ENCODE measurements at places on chromosomes 12 and 14.
A peak's percentile ranks its signal among the peaks of the same experiment; 100 is the strongest.

DNA sequence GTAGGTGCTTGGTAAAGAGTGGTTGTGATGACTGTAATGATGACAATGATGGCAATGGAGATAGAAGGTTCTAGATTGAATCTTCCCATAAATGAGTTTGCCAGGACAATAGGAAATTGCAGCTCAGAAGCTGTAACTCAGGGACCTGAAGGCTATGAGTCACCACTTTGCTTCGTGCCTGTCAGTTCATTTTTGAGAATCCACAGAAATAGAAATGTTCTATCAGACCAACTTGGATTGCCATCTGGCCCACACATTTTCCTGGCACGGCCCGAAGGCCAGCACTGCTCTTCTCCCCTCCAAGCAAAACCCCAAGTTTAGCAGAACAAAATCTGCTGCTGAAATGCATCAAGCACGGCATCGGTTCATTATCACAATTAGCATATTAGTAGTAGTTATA, 1127.0 kb downstream of the BCL11B start:
- peak; percentile 98 for DNase-seq

DNA sequence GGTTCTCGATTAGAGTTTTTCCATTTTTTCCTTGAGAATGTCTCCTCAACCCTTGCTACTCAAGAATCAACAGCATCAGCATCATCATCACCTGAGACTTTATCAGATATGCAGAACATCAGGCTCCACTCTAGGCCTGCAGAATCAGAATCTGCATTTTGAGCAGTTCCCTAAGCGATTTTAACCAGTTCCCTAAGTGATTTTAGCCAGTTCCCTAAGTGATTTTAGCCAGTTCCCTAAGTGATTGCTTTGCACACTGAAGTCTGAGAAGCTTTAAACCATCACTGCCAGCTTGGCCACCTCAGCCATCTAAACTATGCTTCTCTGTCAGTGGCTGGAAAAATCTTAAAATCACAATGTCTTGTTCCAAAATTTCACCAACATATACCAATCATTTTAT, 29.4 kb upstream of the SLC38A1 start:
- no peak for DNase-seq

- DNase-seq = no peak
These were observed 23.1 kb upstream of the SMUG1 start for GRCh38 chr12:54211920-54212319.

GRCh38 chr14:61262082-61262481, 19.1 kb downstream of the TMEM30B start:
- DNase-seq = no peak

DNA sequence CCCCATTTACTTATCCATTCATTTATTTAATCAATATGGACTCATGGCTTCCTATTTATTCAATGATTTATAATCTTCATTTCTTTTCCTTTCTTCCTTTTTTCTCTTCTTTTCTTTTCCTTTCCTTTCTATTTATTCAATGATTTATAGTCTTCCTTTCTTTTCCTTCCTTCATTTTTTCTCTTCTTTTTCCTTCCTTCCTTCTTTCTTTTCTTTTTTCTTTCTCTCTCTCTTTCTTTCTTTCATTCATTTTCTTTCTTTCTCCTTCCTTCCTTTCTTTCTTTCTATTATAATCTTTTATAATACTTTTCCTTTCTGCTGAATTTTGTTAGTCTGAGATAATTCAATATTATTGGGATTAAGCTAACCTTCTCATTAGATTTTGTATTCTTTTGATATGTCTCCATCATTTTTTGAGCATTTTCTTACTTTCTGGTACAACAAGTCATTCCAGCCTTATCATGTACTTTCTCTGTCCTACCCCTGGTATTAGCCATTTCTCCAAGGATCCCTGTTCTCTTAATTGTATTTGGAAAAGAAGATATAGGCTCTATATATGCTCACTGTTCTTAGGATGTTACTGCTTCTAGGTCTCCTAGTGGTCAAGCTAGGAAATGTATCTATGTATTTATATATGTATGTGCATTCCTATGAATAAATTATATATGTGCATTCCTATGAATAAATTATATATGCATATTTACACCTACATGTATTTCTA, 12.1 kb downstream of the LACRT start:
- DNase-seq = no peak

- DNase-seq = no peak
These were observed 166.7 kb upstream of the SYT1 start for GRCh38 chr12:78697817-78698415.

GRCh38 chr12:100229036-100229635, 28.5 kb downstream of the ACTR6 start:
- DNase-seq = peak; percentile 10

DNA sequence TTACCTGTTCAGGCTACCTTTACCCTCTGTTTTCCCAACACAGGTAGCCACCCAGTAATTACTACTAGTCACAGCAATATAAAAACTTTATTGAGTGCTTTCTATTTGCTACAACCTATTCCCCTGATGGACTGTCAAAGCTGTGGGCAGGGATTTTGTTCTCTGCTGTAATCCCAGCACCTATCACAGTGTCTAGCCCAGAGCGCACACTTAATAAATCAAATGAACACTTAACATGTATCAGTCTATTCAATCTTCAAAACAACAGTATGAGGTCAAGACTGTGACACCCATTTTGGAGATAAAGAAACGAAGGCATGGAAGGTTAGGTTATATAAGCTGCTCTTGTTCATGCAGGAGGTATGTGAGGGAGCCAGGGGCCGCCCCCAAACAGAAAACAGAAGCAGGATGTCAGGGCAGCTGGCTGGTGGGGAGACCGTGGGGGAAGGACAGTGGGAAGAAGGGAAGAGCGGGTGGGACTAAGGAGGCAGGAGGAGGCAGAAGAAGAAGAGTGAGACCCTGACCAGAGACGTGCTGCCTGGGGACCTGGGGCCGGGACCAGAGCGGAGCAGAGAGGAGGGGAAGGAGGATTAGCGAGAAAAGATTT, 1.7 kb downstream of the TNFRSF1A start:
- DNase-seq = no peak

GRCh38 chr14:68016255-68016914, 196.8 kb downstream of the RAD51B start:
- no peak for DNase-seq

DNA sequence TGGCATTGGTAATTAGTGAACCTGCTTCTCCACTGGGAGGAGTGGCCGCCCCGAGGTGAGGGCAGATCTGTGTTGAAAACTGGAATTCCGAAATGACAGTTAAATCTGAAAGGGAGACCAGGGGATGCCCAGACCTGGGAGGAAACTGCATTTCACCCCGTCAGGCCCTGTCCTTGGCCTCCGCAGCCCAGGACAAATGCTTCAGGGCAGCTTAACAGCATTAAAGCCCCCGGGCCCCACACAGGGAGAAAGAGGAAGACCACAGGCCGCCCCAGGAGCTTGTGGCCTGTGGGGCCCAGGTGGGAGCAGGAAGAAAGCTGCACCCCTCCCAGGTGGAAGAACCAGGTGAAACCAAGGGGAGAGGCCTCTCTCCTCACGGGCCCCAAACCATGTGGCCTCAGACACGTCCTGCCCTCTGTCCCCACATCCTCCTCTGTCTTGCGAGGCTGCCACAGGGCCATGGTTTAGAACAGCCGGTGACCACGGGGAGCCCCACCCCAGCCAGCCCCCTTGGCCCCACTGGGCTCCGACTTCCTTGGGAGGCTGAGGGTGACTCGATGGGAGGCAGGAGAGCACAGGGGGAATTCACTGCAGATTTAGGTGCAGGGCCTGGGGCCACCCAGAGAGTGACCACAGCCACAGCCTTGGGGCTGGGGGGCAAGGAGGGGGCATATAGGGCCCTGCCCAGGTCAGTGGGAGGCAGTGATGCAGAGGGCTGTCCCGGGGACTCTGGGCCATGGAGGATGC, 265.4 kb downstream of the ADGRD1 start:
- no peak for DNase-seq

DNA sequence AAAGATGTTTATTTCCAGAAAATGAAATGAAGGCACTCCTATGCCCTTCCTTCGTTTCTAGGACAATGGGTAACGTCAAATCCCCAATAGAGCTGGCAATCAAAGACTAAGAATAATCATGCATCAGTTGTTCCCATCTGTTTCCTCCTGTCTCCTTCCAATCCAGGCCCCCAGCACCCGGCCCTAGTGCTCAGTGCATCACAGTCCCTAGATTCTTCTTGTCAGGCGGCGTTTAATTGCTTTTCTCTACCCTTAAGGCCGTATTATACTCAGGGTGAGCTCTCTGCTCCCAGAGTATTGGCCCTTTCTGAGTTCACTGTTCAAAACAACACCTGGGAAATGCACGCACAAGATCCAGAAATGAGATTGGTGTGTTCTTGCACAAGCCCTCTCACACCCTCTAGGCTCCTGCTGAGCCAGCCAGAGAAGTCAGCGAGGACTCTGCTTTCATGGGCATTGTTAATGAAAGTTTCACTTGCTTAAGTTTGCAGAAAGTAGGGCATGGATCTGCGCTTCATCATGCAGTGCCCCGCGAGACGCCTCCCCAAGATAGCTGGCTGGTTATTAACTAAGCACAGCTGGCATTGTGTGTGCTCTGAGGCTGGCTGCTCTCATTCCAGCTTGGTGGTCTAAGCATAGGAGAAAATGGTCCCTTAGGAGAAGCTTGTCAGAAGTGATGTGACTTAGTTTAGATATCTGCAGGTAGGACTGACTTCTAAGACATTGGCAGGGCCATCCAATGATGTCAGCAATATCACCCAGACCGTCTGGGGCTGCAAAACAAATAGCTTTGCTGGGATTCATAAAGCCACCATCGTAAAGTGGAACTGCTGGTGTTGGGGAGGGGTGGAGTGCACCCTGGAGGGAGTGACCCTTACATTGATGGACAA, 28.7 kb downstream of the CRACR2A start:
- peak; percentile 12 for DNase-seq

- no peak for DNase-seq
These were observed 22.6 kb downstream of the EPYC start for GRCh38 chr12:90982170-90982569.

DNA sequence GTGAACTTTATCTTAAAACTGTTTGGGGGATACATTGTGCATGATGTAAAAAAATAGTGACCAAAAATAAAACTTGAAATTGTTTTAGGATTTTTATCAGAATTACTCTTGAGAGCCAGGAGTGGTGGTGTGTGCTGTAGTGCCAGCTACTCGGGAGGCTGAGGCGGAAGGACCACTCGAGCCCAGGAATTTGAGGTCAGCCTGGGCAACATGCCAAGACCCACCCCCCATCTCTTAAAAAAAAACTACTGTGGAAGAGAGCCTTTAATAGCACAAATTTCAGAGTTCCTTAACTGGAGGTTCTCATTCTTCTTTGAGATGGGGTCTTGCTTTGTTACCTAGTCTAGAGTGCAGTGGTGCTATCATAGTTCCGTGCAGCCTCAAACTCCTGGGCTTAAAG, 21.5 kb downstream of the CPSF2 start:
- DNase-seq = no peak

DNA sequence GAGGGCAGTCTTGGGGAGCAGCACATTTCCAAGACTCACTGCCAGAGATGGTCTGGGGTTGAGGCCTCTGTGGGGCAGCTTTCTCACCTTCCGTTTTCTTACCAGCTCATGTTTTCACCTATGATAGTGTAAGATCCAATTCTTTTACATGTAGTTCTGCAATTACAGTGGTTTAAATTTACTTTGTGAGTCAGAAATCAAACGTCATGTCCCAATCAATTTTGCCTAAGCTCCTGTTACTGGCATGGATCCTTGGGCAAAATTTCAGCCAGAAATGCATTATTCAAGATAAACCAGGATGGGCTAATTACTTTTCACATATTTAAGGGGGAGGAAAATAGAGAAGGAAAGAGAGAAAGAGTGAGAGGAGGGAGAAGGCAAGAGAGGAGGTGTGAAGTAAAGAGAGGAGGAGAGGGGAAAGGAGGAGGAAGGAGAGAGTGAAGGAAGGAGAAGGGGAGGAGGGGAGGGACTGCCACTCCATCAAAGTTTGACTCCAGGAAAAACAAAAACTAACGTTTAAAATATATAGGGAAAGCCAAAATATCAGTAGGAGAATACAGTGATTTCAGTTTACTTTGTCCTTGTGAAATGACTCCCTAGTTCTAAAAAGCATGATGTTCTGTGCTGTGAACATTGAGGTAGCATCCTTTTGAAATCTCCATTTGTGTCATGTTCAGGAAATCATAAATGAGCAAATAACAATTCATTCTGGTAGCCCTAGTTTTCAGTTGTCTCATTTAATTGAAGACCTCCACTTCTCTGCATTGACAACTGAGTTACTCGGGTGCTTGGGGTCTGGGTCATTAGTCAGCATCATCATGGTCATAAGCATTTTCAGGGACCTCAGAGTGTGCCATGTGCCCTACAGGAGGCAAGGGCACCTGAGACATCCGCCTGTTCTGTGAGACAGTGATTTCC, 3.0 kb downstream of the BMAL2 start:
- no peak for DNase-seq

DNA sequence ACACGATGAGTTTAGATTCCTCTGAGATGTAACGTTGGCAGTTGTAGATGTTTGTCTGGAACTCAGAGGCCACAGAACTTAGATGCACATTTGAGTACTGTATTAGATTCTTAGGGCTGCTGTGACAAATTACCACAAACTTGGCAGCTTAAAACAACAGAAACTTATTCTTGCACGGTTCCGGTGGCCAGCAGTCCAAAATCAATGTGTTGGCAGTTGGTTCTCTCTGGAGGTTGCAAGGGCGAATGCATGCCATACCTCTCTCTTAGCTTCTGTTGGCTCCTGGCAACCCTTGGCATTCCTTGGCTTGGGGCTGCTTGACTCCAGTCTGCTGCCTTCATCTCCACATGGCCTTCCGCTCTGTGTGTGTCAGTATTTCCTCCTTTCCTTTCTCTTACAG, 118.9 kb downstream of the C12orf75 start:
- no peak for DNase-seq

DNA sequence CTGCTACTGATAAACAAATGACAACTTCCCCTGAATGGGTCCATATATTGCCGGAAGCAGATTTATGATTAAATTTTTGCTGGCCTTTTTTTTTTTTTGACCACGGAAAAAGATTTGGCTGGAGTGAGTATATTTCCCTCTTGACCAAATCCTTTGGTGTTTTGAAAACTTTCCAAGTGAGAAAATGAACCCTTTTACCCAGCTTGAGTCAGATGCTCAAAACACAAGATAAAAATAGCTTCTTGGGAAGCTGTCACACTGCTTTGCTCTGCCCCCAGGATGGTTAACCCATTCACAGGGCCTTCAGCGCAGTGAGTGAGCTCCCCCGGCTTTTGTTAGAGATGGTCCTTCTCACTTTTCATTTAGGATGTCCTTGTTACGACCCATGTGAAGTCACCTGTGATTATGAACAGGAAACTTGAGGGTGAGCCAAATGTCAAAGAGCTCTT, 224.3 kb downstream of the PELI2 start:
- peak; percentile 66 for DNase-seq

- no peak for DNase-seq
These were observed 665.2 kb upstream of the FLRT2 start for GRCh38 chr14:84864548-84865271.

- no peak for DNase-seq
These were observed 202.2 kb downstream of the MON2 start for GRCh38 chr12:62668782-62669181.

Data from cerebellar cortex (tissue), 1 donor.